ENCODE measurements at places on chromosomes 5 and 9. TPM values are rescaled to one million over a fixed set of nuclear protein-coding genes. Genes with fewer than 3 reads are reported as not detected.

The SLC45A2 gene
- not detected for total RNA-seq

The LURAP1L gene
- total RNA-seq: 9.0 TPM

The PANK3 gene
- total RNA-seq: 50.2 TPM

The GPR151 gene
- total RNA-seq: not detected

The TMEM232 gene
- total RNA-seq: 1.7 TPM

The FAT2 gene
- 0.05 TPM for total RNA-seq

The PDGFRB gene
- 69.6 TPM for total RNA-seq

The IL17B gene
- 0.59 TPM for total RNA-seq

The C5orf58 gene
- total RNA-seq: not detected

The ATG10 gene
- 13.4 TPM for total RNA-seq

The IL13 gene
- total RNA-seq: not detected

The CXCL14 gene
- total RNA-seq: 0.97 TPM

The IRX4 gene
- total RNA-seq: not detected

The SPATA31A3 gene
- total RNA-seq: not detected

The PKD2L2 gene
- total RNA-seq: not detected

The ELAVL2 gene
- total RNA-seq: under 0.01 TPM

The SPATA31C1 gene
- total RNA-seq: not detected

The STING1 gene
- total RNA-seq: 14.2 TPM

The PCDHB1 gene
- not detected for total RNA-seq

The GABRG2 gene
- not detected for total RNA-seq

The FAM221B gene
- not detected for total RNA-seq

The OTULINL gene
- total RNA-seq: 0.14 TPM

The ZNF883 gene
- total RNA-seq: 1.2 TPM
